ENCODE measurements at places on chromosomes 11 and 22.

GRCh38 chr22:41676134-41676533 is 12.5 kb downstream of the SNU13 start:
- no peak for DNase-seq

DNA sequence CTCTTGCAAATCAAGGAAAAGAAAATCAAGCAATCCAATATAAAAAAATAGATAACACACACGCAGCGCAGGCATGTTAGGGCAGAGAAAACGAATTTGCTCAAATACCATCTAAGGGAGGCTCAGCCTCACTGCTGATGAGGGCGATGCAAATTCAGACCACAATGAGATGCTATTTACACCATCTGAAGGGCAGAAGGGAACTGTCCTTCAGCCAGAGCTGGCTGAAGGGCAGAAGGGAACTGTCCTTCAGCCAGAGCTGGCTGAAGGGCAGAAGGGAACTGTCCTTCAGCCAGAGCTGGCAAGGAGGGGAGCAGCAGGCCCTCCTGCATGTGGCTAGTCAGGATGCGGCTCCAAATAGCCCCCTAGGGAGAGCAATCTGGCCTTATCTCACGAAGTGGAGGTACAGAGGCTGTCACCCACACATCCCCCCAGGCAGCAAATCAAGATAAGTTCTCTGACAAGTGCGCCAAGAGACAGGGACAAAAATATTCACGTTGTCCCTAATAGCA is 7.6 kb upstream of the SLC39A13 start:
- DNase-seq: no peak

DNA sequence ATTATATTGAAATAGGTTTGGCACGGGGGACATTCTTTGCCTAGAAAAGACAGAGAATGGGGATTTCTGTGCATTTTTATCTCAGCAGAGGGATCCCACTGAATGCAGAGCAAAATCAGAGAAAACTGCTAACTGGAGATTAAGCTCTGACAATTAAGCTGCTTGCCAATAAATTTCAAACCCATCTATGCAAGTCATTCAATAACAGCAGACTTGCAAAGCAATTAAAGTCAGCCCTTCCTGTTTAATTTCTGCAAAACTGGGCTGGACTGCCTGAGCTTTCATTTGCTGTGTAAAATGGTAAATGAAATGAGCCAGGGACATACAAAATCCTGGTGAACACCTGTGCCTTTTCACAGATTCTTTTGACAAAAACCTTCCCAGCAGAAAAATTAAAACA is 1273.9 kb upstream of the CNTN5 start:
- no peak for DNase-seq

DNA sequence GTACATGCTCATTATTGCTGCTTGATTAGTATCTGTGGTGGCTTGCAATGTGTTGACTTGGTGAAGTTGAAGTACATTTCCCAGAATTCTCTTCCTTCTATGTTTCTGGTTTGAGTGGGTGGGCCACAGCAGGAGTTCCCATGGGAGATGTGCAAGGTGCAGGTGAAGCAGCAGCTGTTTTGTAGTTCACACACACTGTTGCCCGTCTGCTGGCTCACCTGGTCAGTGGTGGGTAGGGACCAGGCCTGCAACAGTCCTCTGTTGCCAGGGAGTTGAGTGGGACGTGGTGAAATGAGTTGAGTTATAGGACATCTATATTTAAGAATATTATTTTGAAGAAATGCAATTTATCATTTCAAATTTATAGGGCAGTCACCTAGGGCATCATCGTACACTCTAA is 417.4 kb downstream of the TMEM135 start:
- DNase-seq: no peak

- DNase-seq: no peak
Measured at GRCh38 chr11:96817482-96818399, 427.9 kb downstream of the JRKL start.

- no peak for DNase-seq
Measured at GRCh38 chr11:36427079-36427478, 83.0 kb downstream of the TRAF6 start.
